Nucleus accumbens (tissue), 56 donors: ENCODE measurements at places on chromosomes 16 and 17.

DNA sequence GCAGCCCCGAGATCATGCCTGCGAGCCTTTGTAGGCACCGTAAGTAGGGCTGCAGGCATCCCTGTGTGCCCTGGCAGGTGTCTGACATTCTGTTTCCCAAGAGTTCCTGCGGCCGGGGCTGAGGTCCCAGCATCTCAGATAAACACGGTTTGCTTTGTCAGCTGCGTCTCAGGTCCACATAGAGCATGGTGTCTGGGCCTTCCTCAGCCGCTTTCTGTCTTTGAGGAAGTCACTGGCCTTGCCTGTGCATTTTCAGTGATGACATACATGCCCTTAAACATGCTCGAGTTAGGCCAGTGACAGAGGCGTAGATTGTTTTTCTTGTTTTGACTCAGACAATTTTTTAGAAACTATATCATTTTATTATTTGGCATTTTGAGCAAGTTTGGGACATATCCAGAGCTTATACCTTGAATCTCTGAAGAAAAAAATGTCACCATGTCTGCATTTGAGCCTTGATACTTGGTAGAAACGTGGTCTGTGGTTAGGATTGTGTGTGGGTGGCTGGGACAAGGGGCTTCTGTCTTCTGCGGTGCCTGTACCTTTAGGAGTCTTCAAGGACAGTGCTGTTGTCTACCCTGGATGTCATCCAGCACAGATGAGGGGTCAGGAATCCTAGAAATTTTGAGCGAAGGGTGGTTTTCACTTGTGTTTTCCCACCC, 105.8 kb downstream of the SNX29 start:
- DNase-seq = no peak

DNA sequence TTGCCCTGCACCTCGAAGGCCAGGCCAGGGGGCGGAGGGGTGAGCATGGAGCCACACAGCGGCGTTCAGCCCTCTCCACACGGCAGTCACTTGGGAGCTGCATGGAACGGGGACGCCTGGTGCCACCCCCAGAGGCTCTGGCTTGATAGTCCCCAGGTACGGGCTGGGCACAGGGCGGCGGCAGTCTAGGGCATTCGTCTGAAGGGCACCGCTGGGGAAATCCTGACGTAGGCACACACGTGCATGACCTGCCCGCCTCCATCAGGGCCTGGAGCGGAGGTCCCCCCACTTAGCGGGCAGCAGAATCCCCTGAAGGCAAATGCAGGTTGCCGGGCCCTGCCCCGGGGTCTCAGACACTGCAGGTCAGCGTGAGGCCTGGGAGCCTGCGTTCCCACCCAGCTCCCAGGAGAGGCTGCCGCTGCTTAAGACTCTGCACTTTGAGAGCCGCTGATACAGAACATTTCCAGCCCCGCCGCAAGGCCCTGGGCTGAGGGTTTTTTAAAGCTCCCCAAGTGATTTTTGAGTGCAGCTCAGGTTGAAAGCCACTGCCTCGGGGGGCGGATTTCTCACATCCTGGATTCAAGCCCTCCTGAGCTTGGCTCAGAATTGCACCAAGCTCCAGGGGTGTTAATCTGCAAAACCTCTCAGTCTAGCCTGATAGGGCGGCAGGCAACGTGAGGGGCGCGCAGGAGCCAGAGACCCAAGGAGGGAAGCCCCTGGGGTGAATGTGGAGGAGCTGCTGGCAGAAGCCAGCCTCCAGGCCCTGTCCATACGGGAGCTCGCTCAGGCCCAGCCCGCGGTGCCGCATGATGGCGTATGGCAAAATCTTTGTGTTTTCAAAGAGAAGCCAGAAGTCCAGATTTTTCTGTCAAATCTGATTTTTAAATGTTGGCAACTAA, 182.3 kb upstream of the GSE1 start:
- no peak for DNase-seq

GRCh38 chr16:68416057-68417046, 32.0 kb downstream of the SMPD3 start:
- no peak for DNase-seq

DNA sequence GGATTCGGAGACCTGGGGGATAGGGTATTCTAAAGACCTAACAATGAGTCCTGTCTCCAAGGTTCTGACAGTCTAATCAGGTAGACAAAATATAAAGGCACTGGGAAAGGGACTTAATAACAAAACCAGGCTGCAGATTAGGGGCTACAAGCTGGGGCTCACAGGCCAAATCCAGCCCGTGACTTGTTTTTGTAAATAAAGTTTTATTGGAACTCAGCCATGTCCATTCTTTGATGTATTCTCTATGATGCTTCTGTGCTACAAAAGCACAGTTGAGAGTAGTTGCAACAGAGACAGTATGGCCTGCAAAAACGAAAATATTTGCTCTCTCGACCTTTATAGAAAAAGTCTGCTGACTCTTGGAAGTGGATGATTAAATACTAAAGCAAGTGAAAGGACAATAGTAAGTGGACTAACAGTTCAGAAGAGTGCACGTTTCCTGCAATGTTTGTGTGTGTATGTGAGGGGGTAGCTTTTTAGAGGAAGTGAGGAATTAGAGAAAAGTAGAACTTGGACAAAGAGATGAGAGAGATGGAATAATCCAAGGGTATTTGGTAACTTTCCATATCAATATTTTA, 115.4 kb upstream of the ZFHX3 start:
- no peak for DNase-seq

DNA sequence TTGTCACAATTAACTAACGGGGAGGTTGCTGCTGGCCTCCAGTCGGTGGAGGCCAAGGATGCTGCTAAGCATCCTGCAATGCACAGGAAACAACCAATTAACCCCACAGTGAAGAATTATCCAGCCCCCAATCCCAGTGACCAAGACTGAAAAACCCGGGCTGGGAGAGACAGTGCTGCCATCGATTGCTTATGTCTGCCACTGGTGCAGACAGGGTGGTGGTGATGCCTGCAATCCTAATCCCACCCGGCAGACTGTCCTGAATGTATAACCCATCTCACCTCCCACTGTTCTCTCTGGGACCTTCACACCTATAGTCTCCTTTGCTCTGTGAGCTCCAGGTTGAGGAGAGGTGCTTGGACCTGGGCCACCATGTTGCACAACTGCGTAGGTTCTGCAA, 42.3 kb upstream of the KLHDC4 start:
- no peak for DNase-seq

GRCh38 chr17:78991017-78991738, 11.5 kb upstream of the LGALS3BP start:
- DNase-seq = no peak

DNA sequence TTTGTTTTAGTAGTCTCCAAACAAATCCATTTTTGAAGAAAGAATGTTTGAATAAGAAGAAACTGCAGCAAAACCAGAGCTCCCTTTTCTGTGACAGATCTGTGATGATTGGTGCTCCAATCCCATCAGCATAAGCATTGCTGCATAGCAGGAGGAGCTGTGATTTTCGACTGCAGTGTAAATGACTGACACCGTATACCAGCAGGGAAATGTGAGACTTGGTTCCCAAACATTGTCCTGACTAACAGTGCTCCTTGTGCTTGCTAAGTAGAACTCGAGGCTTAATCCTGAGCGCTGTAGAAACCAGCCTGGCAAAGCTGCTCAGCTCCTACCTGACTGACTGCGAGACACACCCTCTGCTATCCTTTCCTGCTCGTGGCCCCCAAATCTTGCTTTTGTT, 57.2 kb downstream of the NUP93 start:
- DNase-seq = no peak

GRCh38 chr16:85077039-85077438, 35.2 kb downstream of the CIBAR2 start:
- no peak for DNase-seq

DNA sequence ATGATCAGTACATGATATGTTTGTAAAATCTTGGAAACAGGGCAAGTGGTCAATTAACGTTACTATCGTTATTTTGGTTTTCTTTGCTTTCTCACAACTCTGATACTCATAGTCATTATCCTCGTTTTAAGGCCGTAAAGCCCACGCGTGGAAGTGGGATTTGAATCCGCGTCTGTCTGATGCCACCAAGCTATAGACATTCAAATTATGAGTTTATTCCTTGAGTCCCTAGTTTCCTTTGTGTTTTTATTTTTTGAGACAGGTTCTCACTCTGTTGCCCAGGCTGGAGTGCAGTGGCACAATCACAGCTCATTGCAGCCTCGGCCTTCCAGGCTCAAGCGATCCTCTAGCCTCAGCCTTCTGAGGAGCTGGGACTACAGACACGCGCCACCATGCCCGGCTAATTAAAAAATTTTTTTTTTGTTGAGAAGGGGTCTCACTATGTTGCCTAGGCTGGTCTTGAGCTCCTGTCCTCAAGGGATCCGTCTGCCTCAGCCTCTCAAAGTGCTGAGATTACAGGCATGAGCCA, 1.0 kb downstream of the DCTN5 start:
- DNase-seq = no peak

DNA sequence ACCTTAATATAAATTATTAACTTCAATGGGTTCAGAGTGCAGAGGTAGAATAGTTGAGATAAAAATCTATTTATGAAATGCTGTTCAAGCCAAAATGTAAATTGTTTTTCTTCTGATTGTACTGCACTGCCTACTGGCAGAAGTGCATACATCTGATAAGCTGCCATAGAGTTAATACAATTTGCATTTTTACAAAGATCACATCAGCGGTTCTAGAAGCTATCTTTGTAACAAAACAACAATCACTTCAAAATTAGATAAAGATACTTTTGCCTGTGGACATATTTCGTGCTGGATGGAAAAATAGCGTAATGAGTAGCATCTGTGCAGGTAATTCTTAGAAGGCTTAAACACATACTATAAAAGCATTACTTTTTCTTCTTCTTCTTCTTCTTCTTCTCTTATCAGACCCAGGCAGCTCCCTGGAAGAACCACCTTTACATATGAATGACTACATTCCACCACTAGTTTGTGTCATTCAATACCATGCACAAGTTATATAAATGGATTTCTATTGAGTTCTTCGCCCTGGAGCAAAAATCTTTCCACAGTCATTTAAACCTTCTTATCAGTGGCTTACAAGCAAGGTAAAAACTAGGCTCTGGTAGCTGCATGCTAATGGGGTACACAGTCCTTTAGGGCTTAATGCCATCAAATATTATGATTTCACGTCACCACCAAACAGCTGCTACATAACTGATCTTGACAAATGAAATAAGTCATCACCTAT, 47.0 kb downstream of the SYNRG start:
- DNase-seq = no peak

- no peak for DNase-seq
Observed at GRCh38 chr17:28946239-28946638, 5.1 kb downstream of the PHF12 start.

DNA sequence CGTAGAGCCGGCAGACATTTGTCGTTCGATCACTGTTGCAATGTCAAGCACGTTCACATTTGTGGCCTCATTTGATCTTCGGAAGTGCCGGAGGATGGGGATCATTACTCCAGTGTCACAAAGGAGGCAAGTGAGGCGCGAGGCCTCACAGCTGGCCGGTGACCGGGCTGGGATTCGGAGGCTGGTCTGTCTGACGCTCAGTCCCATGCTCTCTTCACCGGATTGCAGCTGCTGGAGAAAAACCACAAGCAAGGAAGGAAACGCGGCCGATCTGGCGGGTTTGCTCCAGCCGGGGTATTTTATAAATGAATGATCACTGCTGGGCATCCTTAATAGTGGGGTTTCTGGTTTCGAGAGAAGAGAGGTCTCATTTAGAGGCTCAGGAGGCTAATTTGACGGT, 127.8 kb downstream of the OR1D5 start:
- DNase-seq = no peak

DNA sequence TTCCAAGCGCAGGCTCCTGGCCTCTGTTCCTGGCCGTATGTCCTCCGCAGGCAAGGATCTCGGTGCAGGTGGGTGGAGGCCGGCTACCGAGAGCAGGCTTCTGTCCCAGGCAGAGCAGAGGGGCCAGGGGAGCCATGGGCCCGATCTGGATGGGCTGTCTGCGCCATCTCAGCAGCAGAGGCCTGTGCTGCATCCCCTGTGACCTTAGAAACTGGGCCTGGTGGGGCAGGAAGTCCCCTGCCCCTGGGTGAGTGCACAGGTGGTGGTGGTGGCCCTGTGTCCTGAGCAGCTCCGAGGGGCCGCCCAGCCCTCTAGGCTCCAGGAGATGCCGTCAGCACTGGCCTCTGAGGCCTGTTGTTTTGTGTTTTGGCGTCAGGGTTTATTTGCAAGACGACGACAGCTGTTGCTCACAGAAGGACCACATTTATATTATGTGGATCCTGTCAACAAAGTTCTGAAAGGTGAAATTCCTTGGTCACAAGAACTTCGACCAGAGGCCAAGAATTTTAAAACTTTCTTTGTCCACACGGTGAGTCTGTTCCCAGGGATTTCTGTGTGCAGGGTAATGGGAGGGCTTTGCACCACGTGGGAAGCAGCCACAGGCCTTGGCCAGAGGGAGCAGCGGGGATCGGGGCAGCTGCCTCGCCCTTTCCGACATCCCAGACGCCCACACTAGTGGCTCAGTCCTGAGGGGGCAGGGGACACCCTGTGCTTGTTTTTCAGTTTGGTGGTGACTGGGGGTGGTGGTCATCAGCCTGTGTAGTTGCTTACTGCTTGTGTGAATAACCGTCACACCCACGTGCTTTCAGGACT, 59.1 kb downstream of the PDPK1 start:
- DNase-seq = no peak

DNA sequence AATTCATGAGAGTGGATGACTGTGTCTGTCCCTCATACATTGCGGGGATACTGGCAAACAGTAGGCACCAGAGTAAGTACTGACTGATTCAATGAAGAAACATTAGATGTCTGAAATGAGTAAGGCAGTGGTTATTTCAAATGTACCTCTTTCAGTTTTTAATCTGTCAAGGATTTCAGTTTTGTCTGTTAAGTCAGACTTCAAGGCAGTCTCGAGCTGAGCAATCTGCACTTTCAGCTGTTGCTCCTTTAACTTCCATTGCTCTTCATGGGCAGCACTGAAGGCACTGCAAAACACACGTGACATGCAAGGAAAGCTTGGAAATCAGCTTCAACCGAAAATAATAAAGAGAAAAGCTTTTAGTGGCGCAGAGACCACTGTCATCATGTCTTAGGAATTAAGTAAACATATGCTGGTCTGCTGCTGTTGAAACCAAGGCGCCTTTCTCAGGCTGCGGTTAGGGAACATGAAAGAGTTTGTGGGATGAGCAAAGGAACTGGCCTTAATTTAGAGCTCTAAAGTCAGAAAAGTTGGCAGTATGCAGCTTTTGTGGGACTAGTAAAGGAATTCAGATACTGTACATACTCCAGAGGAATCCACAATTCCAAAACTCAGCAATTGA, 38.8 kb downstream of the RPGRIP1L start:
- no peak for DNase-seq

DNA sequence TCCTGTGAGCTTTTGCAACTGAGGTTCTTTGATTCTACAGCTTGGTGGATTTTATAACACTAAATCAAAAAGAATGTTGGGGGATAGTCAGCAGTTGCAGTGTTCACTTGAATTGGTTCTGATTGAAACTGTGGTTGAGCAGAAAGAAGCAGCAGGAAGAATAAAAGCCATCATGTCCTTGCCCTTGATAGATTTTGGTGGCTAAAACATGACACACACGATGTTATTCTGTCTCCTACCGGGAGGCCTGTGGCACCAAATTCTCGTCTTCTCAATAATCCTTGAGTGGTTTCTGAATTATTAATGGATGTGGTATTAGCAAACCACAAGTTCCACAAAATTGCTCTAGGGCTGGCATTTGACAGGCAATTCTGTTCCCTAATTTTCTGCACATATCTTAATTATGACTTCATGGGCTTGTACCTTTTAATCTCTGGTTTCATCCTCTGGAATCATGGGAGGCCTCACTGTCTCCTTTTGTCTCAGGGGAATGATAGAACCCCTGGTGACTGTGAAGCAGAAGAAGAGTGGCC, 338.2 kb downstream of the SNX29 start:
- DNase-seq = no peak
